AG09309 (cell line): ENCODE measurements at places on chromosomes 2 and 18.

- no peak for DNase-seq
Measured at GRCh38 chr2:69535817-69536241, 98.6 kb upstream of the NFU1 start.

GRCh38 chr18:9475643-9476591 is 604 bp downstream of the RALBP1 start:
- DNase-seq = no peak

DNA sequence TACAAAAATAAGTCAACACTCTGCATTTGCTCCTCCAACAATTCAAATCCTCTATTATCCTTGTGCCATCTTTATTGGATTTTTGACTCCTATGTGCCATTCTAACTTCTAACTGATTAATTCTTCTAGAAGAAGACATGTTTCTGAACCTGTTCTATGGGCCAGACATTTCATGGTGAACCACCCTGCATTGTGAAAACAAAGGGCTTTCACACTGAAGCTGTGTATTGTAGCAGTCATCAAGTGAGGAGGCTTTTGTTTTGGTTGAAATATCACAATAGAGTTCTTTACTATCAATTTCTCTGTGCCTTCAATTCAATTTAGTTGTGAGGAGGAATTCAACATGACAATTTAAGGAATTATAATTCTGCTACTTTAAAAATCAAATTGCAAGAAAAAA is 357.9 kb downstream of the PLCL1 start:
- no peak for DNase-seq

- DNase-seq = no peak
Measured at GRCh38 chr2:100142393-100142792, at the start of gene AFF3. AFF3 (minus strand) TSS chr2:100142590; CDS start chr2:100104454, 38,136 bp downstream.

- DNase-seq = no peak
Measured at GRCh38 chr2:42572297-42573081, 4.1 kb downstream of the MTA3 start.

DNA sequence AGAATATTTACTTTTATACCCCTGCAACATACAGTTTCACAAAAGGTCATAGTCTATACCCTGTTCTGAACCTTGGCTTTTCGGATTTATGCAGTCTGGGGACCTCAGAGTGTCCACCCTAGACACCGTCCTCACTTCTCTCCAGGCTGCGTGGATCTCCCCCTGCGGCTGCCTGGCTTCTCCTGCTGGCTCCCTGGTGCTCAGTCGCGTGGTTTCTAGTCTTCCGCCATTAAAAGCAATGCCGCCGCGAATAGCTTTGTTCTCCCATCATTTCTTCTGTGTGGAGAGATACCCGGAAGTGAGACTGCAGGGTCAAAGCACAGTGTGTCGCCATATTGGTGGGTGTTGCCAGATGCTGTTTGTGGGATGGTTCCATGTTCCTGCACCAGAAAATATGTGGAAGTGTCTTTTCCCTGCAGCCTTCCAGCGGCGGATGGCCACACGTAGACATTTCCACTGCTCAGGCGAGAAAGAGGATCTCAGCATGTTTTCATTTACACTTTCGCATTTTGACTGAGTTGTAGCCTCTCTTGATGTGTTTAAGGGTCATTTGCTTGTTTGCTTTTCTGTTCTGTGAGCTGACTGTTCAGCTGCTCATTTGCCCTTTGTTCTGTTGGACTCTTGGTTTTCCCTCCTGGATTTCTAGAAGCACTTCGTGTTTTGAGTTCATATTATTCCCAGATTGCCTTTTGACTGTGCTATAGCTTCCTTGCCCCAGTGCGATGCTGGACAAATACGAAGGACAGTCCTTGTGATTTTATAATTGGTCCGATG is 22.9 kb upstream of the ASB1 start:
- DNase-seq = no peak

DNA sequence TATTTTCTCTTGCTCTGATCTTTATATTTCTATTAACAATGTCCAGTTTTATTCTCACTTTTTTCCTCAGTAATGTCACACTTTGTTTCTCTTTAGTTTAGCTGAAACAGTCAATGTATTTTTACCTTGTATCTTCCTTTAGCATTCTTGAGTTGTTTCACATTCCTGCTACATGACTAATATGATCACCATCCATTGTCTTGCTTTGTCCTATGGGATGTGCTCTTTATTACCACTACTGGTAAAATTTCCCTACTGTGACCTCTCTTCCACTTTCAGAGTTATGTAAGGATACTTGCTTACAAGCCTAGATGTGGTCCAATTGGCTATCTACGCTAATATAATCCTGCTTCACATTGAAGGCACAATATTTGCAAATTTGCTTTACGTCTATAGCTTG is 457.9 kb downstream of the PIK3C3 start:
- DNase-seq = no peak
